ENCODE measurements at places on chromosomes 12 and 14.

DNA sequence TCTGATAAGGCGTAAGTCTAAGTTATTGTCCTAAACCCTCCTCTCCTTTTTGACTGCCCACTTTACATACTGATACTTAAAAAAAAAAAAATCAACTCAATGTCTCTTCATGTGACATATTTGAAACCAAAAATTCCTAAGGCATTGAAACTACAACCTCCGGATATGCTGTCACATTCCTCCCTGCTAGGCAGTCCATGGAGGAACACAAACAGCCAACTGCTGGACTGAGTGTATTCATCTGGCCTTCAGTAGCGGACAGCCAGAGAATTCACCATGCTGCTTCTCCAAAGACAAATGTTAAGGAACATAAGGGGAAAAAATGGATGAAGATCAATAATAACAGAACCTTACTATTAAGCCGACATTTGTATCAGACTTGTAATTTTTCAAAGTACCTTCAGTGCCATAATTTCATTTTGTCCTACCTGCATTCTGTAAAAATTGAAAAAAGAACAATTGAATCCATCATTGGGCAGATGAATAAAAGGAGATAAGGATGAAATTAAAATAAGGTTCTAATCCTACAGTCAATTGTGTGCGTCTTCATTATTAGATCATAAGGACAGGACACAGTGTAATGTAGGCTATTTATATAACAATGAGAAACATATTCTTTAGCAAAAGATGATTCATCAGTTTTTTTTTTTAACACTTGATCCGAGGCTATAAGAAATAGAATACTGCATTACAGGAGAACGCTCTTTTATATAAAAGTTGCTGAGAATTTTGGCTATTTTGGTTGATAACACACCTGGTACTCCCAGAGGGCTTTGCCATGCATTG, 12.2 kb downstream of the RERG start:
- no peak for DNase-seq

- DNase-seq: no peak
Measured at GRCh38 chr12:88036353-88036965, 7.3 kb upstream of the C12orf50 start.

- DNase-seq: no peak
Measured at GRCh38 chr12:133234971-133235370, 706 bp downstream of the ANHX start.

DNA sequence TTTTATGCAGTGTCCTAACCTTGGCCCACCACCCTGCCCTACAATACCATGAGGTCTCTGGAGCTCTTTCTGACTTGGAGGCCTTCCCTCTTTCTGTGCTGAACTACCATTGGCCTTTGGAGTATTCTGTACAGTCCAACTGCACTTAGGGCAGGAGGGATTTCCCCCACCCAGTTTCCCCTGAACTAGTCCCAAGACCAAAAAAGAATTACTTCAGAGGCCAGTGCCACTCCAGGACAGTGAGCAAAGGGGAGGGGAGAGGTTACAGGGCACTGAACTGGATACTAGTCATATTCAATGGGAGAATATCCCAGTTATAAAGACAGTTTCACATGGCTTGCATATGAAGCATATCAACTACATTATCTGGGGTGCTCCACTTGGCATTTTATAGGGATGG, 6.1 kb downstream of the SLCO1A2 start:
- DNase-seq: no peak

GRCh38 chr14:102097441-102098135, 10.7 kb upstream of the HSP90AA1 start:
- DNase-seq: no peak

- no peak for DNase-seq
Measured at GRCh38 chr12:109157986-109158385, 41.6 kb downstream of the ACACB start.

DNA sequence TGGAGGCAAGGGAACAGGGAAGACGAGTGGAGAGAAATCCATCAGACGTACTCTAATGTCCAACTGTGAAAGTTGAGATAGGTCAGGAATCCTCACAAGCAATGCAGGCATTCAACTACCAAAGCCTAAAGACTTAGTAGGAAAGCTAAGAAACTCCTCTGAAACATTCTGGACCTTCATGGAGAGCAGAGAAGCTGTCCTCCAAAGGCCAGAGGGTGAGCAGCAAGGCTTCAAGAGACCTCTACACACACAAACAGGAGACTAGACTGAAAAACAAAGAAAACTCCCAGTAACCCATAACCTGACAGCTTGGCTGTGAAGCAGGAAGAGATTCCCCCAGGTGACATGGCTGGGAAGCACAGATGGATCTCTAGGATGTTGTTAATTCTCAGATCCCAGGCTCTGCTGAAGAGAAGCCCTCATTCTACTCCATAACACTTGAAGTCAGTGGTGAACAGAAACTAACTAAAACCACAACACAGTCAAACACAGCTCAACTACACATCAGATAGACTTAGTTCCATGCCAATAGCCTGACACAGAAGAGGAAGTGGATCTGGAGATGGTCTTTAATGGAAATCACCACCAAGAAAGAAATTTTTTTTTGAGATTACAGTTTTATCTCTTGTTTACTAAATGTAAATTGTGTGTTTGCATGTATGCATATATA, 23.2 kb upstream of the LYZ start:
- no peak for DNase-seq

GRCh38 chr14:99667821-99668220, 16.3 kb upstream of the CYP46A1 start:
- DNase-seq: no peak

GRCh38 chr12:131055596-131056233, 102.0 kb downstream of the ADGRD1 start:
- no peak for DNase-seq

- no peak for DNase-seq
Measured at GRCh38 chr14:94079891-94080620, 946 bp downstream of the DDX24 start.

GRCh38 chr14:99747582-99748330, 45.5 kb upstream of the EML1 start:
- DNase-seq: no peak

- no peak for DNase-seq
Measured at GRCh38 chr12:82730953-82731459, 44.3 kb downstream of the TMTC2 start.

- no peak for DNase-seq
Measured at GRCh38 chr12:76457010-76457409, 102.6 kb downstream of the OSBPL8 start.

DNA sequence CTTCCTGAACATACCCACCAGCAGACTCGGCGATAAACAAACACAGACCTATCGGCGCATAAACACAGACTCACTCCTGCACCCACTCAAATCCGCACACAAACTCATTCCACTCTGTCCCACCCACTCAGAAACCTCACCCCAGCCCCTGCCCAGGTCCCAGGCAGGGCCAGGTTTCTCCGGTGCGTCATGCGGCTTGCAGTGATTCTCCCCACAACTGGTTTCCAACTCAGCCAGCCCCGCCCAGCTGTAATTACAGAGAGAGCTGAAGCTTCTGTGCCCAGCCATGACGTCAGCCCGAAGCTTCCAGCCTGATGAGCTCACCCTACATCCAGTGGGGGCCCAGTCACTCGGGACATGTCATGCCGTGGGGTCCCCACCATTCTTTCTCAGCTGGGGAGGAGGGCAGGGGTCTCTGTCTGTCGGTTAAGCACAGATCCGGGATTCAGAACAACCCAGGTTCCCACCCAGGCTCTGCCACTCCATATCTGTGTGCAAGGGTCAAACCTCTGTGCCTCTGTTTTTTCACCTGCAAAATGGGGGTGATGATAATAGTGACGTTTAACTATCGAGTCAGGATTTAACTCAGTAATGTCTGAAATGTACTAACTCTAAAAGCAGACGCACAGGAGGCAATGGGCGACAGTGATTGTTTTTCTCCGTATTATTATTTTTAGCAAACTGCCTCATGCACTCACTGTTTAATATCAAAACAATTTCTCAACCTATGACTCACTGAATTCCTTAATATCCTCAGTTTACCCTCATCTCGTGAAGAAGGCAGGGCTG, 2.3 kb upstream of the HSPB8 start:
- no peak for DNase-seq

- DNase-seq: no peak
Measured at GRCh38 chr12:130222519-130223218, 60.4 kb downstream of the FZD10 start.

DNA sequence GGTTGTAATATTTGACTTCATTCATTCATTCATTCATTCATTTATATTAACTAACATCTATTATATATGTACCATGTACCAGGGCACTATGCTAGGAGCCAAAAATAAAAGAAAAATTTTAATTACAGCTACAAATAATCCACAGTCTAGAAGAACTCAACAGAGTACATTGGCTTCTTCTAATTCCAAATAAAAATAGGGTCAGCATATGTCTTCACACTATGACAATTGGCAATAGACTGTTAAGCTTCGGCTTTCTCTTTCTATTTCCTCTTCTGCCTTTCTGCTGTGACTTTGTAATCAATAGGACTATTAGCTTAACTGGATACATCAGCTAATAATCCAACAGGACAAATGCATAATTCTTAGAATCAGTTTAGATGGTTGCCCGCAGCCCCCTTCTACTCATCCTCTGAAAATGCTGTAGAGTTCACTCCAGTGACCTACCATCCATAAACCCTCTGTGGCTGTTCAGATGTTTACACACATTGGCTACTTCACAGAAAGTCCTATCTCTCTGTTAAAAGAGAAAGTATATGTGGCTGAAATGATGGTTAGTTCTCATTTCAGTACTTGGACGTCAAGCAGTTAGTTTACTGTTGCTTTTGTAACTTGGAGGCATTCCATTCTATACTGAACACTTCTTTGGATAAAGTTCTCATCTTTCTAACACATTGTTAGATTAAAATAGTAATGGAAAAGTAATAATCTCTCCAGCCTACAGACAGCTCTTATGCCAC, 445.5 kb upstream of the GARIN6 start:
- no peak for DNase-seq

DNA sequence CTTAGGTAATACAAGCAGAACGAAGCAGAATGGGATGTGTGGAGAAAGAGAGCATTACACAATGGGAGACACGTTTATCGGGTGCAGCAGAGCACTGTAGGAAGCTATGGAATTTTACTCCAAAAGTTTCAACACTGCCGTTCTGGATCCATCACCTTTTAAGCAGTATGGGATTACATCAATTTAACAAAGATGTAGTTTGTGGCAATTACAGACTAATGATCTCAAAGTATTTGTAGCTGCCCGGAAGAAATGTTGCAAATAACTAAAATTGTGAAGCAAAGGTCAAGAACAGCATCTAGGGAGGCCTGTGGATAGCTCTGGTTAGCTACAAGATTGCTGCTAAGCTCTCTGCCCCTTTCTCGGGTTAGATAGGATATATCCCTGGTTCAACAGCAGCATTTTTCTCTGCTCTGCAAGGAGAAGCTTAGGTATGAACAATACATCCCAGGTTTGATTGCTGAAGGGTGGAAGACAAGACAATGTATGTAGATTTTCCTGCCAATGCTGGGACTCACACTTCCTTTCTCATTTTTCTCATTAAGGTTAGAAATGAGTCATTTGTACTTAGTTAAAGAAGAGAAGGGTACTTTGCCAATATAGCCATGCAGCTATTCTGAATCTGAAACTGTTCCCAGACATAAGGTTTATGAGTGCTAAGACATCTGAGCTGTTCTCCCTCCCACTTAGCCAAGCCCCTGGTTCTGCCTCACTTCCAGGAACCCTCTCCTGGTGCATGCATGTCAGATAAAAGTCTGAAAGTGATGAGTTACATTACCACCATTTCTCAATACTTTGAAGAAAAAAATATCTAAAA, 75.0 kb upstream of the HIF1A start:
- DNase-seq: no peak

DNA sequence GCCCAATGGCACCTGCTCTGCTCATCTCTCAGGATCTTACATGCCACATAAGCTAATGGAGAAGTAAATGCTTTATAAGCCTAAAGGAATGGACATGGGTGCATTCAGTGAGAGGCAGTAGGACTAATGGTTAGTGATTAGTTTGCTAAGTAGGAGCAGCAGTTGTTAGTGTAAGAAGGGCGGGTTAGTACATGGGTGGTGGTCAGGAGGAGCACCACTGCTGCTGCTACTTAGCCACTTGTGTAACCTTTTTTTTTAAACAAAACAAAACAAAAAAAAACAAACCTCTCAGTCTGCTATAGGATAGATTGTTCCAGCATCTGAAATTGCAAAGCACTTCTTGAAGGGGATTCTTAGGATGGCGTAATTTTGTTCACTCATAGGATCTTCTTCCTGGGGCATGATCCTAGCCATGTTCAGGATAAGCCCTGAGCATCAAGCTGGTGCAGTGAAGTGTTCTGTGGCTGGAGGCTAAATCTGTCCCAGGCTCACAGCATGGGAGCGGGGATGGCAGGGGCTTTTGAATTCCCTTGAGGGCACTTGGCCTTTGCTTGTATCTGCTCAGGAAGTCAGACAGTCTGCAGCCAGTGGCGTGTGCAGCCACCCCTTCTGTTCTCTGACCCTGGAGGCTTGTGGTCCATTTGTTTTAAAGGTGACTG, 63.6 kb downstream of the CHST11 start:
- DNase-seq: no peak

DNA sequence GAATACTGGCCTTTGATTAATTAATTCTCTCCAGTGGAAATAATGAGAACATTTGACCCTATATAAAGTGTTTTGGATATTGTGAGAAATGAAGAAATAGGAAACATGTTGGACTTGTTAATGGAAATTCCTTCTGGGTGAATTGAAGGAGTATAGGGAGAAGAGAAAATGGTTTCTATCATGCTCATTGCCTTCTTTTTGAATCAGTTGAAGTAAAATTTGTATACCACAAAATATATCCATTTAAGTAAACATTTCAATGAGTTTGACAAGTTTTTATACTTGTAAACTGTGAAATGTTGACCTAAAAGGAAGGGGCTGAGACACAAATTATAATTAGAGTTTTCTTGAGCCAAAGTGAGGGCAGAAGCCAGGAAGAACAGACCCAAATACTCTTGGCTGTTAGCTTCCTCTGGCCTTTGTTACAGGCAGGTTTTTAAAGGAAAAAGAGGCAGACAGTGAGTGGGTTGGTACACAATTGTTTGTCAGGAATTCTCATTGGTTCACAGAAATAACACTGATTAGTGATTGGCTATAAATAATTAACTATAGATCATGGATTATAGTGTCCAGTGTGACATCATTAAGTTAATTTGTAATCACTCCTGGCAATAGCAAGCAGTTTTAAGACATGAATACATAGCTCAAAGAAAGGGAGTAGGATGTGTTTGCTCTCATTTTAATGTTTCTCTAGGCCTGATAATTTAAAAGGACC, 826 bp downstream of the ZNF705A start:
- no peak for DNase-seq

GRCh38 chr14:71320734-71321573, 413.7 kb downstream of the PCNX1 start:
- no peak for DNase-seq

GRCh38 chr12:54603173-54603814, 14.8 kb upstream of the PPP1R1A start:
- DNase-seq: no peak

GRCh38 chr14:52051251-52051650, 17.6 kb downstream of the NID2 start:
- no peak for DNase-seq

DNA sequence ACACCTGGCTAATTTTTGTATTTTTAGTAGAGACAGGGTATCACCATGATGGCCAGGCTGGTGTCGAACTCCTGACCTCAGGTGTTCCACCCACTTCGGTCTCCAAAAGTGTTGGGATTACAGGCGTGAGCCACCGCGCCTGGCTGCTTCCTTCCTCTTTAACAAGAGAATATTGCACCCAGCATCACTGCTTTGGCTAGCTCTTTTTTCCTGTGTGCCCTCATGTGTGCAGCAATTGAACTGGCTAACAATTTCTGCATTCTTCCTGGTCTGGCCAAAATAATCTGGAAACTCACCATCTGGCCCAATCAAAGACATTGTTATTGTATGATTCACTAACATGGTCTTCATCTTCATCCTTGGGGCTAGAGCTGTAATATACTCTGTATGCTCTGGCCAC, 2.7 kb upstream of the ASB8 start:
- no peak for DNase-seq

GRCh38 chr14:64828071-64828470, 51.6 kb downstream of the SPTB start:
- no peak for DNase-seq

Data from NCI-H1048 (cell line).